Substantia nigra (tissue), 51 donors: ENCODE measurements at places on chromosomes 12 and 14.

DNA sequence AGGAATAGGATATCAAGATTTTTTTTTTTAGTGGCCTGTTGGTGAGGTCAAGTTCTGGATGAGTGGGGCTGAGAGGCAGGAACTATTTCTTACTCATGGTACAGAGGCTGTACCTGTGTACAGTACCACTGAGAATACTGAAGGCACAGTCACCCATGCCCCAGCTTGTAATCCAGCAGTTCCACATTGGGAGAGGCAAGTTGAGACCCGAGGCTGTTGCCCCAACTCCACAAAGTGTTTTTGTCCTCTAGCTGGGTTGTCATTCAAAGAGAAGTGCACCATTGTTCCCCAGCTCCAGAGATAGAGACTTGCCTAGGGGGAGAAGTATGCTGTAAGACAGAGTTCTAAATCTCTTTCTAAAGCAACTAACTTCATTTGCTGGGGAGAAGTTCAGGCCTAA is 38.7 kb downstream of the ARID2 start:
- DNase-seq = no peak

DNA sequence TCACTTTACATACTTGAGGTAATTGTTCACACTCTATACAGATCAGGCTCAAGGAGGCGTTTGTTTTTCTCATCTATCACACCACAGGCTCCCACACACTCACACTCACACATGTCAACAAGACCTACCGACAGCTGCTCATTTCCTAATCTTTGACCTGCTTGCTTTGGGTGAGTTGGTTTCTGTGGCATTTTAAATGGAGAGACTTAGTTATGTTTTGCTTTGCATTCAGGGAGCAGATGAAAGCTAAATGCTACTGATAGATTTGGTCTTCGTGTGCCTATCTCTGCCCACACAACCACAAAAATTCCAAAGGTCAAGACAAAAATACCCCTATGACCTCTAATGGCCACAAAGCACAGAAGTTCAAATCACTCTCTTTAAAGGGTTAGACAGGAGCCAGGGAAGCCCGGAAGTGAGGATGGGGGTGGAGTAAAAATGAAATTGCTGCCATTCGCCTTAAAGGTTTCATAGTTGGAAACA is 203.5 kb upstream of the G2E3 start:
- no peak for DNase-seq

DNA sequence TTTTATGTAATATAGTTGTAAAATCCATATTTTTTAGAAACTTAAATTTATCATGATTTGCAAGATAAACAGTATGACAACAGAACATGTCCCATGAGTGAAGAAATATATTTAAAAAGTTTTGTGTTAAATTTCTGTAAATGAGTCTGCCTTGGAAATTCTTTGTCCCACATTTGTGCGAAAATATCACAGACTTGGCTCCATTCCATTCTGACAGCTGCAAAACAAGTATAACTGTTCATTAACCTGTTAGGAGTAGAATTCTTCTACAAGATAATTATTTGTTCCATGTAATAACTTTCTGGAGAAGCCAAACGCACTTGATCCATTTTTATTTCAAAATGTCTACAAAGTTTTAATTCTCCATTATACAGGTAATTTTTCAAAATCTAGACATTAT is 37.9 kb downstream of the MDM1 start:
- DNase-seq = no peak

- DNase-seq = no peak
These were observed 11.1 kb downstream of the ABCB9 start for GRCh38 chr12:122955156-122955555.

- no peak for DNase-seq
These were observed 848.7 kb downstream of the NRXN3 start for GRCh38 chr14:79018836-79019235.

GRCh38 chr12:4700621-4701026 is 19.6 kb upstream of the GALNT8 start:
- no peak for DNase-seq

- no peak for DNase-seq
These were observed 52.2 kb downstream of the CKAP4 start for GRCh38 chr12:106195621-106196027.

DNA sequence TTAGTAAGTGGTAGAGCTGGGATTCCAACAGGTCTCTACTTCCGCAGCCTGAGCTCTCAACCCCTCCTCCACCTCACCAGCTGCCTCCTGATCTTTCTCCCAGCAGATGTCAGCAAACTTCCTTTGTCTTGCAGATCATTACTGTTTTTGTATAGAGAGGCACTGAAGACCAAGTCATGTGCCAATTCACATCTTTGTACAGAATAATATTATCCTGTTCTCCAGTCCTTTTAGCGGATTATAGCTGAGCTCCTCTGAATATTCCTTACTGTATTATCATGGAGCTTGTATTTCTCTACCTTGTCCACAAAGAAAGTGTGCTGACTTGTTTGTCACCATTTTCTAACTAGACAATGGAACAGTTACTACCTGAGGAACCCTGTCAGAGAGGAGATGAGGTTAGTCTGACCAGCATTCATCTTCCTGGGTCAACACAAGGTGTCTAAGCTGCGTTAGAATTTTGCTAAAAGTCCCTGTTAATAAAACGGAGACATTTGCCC is 142.3 kb upstream of the ARHGAP5 start:
- peak; percentile 12 for DNase-seq

- peak; percentile 47 for DNase-seq
These were observed 118.5 kb downstream of the TTC7B start for GRCh38 chr14:90697577-90698206.

DNA sequence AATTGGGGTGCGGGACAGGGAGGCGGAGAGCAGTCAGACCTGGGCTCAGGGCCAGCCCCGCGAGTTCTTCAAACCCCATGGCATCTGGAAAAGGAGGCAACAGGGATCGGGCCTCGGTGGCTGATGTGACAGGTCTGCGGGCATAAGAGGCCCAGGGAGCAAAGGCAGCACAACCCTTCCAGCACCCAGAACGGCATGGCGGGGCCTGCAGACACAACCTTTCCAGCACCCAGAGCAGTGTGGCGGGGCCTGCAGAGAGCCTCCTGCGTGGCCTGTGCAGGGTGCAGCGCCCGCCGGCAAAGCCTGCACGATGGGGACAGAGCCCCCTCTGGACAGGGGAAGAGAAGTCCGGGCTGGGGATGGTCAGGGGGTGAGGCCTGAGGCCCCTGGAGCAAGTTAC is 26.2 kb upstream of the TRAF3 start:
- DNase-seq = no peak

GRCh38 chr12:116672842-116673516 is 64.9 kb downstream of the SPRING1 start:
- no peak for DNase-seq
